NAMALWA (cell line): ENCODE measurements at places on chromosomes 5 and 9.
A peak's percentile ranks its signal among the peaks of the same experiment; 100 is the strongest.

DNA sequence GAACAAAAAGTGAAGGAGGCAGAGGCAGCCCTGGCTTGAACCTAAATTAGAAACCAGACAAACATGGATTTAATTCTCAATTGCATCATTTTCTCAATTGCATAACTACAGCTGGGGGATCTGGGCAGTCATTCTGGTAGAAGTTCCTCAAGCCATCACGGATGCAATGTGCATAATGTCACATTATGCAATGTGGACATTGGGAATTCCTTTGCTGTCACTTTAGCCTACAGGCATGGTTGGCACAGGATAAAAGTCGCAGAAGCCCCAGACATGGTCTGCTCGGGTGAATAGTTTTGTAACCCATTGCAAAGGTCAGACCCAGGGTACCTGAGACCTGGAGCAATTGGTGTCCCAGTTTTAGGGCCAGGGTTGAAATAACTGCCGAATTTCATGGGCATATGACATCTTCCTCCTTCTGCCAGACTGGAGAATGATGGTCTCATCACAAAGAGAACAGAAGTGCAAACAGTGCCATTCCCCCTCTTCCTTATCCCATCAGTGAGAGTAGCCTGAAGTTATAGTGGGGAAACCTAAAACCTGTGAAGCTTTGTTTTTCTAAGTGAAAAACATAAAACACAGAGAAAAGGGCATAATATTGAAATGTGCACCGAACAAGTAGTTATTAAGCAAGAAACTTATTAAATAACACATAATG lies 290.8 kb downstream of the MSX2 start:
- DNase-seq: no peak

GRCh38 chr9:90991953-90992352 lies 190.3 kb downstream of the SYK start:
- no peak for DNase-seq

- no peak for DNase-seq
Observed at GRCh38 chr9:37543468-37543867, 32.7 kb downstream of the FBXO10 start.

DNA sequence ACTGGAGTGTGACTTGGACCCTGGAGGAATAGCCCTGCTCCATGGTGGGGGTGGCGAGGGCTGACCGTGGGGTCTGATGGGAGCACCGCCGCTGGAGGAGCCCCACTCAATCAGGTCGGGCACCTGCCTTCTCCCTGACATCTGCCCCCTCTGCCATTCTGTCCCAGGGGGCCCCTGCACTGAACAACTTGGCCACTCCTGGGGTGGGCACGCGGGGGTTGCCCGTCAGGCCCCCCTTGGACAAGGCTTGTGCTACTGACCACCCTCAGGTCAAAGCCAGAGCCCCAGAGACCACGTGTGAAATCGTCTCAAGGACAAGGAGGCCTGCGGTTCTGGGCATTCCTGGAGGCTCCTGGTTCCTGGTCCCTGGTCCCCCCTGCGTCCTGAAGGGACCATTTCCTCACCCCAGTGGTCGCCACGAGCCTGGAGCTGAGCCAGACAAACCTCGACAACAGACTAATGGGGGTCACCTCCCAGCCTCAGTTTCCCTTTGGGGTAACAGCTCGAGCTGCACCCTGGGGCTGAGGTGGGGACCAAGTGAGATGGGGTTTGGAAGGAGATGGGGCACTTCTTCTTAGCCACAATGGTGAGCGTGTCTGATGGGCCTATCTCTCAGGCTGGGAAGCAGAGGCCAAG lies 73.4 kb upstream of the RNU6ATAC start:
- no peak for DNase-seq

- DNase-seq: no peak
Observed at GRCh38 chr5:75330404-75330803, 6.6 kb upstream of the HMGCR start.

- DNase-seq: no peak
Observed at GRCh38 chr9:79798450-79798849, 226.7 kb downstream of the TLE4 start.

- DNase-seq: no peak
Observed at GRCh38 chr9:19642256-19642655, 146.6 kb downstream of the SLC24A2 start.

- no peak for DNase-seq
Observed at GRCh38 chr5:83787631-83788030, 67.0 kb upstream of the HAPLN1 start.

DNA sequence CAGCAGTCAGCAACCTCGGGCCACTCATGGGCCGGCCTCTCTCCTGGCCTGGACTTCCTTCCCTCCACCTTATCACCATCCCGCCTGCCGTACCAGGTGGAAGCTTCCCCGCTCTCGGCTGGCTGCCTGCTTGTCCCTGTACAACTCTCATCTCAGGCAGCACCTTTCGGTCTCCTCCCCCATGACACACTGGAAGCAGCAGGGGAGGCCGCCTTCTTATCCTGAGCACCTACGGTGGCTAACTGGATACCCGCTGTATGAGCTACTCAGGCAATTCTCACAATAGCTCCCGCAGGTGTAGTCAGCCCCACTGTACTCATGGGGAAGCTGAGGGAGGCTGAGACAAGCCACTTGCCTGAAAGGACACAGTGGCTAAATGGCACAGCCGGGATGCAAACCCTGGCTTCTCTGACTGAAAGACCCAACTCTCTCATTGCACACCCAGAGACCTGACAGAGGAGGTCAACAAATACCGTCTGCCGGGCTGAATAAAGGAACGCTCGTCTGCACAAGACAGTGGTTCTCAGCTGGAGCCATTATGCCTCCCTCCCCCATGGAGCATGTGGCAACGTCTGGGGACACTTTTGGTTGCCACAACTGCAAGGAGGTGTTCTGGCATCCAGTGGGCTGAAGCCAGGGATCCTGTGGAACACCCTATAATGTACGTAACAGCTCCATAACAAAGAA lies 9.6 kb downstream of the STK10 start:
- DNase-seq: no peak

DNA sequence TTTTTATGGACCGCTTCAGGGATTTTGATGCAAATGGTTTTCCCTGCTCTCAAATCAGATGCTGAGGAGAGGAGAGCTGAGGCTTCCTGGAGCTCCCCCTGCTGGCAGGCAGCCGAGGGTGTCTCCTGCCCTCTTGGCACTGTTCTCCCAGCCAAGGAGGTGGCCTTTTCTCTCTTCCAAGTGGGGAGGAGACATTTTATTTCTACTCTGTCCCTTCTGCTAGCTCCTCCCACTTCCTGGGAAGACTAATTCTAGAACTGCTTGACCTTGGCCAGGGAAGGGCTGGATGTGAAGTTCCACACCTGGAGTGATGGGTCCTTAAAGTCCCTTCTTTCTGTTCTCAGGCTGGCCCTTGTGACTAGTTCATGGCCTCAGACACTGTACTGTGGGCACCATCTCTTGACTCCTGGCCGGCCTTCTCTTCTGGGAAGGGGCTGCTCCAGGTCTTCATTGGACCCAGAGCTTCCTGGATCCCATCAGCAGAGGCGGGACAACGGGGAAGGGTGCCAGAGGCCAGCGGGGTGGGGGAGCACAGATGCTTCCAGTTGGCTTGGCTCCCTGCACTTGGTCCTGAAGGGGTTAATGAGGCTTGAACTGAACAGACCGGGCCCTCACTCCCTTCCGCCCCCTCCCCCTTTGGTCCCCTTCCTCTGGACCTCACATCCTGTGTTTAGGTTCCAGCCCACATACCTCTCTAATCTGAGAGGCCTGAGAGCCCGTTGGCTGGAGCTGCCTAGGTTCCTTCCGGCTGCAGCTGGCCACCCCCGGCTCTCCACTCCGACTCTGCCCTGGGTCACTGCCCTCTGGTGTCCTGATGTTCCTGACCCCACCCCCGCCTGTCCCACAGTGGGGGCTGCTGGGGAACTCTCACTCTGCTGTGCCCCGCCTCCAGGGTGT lies 32.1 kb downstream of the PTPA start:
- DNase-seq: peak; percentile 82
